IMR-90 (cell line): ENCODE measurements at places on chromosomes 7 and 10.
A peak's percentile ranks its signal among the peaks of the same experiment; 100 is the strongest.

GRCh38 chr10:68303849-68304412 is 27.9 kb upstream of the HNRNPH3 start:
- no peak overlapping the region for H3K4me3 ChIP-seq
- no peak overlapping the region for H3K27ac ChIP-seq
- no peak for DNase-seq

GRCh38 chr10:75887992-75888680 is 456.7 kb downstream of the LRMDA start:
- no peak for DNase-seq
- no peaks in the 10 kb centered on the region for H3K4me1 ChIP-seq
- H3K27me3 ChIP-seq = no peaks in the 10 kb centered on the region; the same call in 1 of the 2 replicates
- H3K4me3 ChIP-seq = no peak overlapping the region
- H3K36me3 ChIP-seq = no peaks in the 10 kb centered on the region

DNA sequence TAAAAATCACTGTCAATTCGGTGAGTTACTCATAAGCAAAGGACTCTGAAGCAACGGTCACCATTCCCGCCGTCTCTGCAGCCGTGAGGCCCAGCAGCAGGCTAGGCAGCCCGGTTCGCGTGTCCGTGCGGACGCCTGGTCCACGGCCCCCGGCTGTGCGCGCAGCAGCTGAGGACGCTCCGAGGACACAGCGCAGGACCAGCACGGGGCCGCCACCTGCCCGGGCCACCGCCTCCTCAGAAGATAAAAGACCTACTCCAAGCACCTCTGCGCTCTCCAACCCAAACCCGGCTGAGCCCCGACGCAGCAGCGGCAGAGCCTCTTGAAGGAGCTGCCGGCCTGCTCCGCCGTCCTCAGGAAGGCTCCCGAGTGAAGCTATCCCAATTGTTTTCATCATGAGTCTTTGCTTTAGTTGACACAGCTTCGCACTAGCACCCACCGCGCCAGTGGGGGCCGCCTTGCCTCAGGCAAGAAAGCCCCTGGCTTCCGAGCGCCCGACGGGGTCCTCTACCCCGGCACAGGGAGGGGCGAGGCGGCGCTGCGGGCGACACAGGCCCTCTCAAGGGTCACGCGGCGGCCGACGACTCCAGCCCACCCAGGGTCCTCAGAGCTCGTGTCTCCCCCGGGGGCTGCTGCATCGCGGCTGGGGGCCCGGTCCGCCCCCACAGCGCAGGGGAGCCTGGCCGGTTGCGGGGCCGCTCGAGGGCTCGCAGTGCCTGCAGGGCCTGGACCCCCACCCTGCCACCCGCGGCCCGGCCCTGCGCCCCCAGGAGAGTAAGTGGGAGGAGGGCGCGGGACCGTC is 16.9 kb upstream of the GPR146 start:
- H3K27me3 ChIP-seq = no peaks in the 10 kb centered on the region
- peak overlapping the region; percentile 53; the same call in 1 of the 2 replicates for H3K27ac ChIP-seq
- H3K4me1 ChIP-seq = peaks cover 9% of the 10 kb centered on the region; the same call in 1 of the 2 replicates
- peak overlapping the region; percentile 93 for H3K4me3 ChIP-seq
- peaks cover 14% of the 10 kb centered on the region; the same call in 1 of the 2 replicates for H3K36me3 ChIP-seq

GRCh38 chr10:103842605-103843004 is 12.8 kb downstream of the SH3PXD2A start:
- no peak for DNase-seq
- H3K4me3 ChIP-seq = no peak overlapping the region
- H3K36me3 ChIP-seq = no peaks in the 10 kb centered on the region
- no peaks in the 10 kb centered on the region for H3K27me3 ChIP-seq

GRCh38 chr7:151793531-151793951 is 83.4 kb downstream of the PRKAG2 start:
- no peaks in the 10 kb centered on the region for H3K36me3 ChIP-seq
- no peak overlapping the region for H3K4me3 ChIP-seq
- no peaks in the 10 kb centered on the region for H3K4me1 ChIP-seq

GRCh38 chr7:140631602-140632001 is 9.0 kb downstream of the DENND2A start:
- no peaks in the 10 kb centered on the region for H3K27me3 ChIP-seq
- no peak overlapping the region for H3K27ac ChIP-seq
- H3K4me3 ChIP-seq = no peak overlapping the region

GRCh38 chr10:26887611-26888215 is 27.0 kb upstream of the ABI1 start:
- H3K4me3 ChIP-seq = no peak overlapping the region
- no peaks in the 10 kb centered on the region for H3K4me1 ChIP-seq
- no peaks in the 10 kb centered on the region for H3K36me3 ChIP-seq
- H3K27ac ChIP-seq = no peak overlapping the region
- peaks cover 6% of the 10 kb centered on the region; the same call in 1 of the 2 replicates for H3K27me3 ChIP-seq
